Activated naive CD4-positive, alpha-beta T cell treated with anti-CD3 and anti-CD28 coated beads, Interleukin-2, amount 50 U/mL, for 72 hours (primary cell): ENCODE measurements at places on chromosomes 2 and 18. TPM values are rescaled to one million over a fixed set of nuclear protein-coding genes. Genes with fewer than 3 reads are reported as not detected.

GRCh38 chr2:43020990-43021669 lies 205.3 kb downstream of the ZFP36L2 start:
- no peak for DNase-seq

DNA sequence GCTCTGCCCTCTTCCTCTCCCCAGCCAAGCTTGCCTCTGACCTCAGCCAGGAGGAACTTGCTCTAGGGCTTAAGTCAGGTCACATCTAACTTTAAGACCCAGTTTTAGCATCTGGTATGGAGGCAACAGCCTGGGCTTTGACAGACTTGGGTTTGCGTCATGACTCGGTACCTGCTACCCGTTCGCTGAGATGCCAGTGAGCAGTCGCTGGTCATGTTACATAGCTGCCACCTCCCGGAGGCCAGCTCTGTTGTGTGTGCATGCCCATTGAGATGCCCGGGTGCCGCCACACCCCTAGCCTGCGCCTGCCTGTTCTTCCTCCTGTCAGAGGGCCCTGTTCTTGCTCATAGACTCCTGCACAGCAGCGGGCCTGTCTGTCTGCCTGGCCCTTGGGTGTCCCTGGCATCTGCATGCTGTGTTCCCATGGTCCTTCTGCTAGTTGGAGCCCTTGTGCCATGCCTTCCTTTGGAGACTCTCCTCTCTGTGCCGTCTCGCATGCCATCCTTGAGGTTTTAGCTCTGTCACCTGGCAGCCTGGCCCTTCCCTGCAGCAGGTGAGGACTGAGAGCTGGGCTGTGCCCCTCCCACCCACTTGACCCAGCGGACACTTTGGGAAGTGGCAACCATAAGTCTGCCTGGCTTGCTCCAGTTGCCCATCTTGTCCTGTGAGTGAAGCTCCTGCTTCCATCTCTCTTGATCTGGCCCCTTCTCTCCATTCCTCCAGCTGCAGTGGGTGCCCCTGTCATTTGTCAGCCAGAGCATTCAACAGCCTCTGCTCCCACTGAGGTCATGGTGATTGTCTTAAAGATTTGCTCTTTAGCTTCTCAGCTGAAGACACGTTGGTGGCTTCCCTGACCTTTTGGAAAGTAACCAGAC lies 24.9 kb downstream of the ASAP2 start:
- DNase-seq, result no peak

- no peak for DNase-seq
Measured at GRCh38 chr18:36895606-36896005, 66.7 kb downstream of the KIAA1328 start.

DNA sequence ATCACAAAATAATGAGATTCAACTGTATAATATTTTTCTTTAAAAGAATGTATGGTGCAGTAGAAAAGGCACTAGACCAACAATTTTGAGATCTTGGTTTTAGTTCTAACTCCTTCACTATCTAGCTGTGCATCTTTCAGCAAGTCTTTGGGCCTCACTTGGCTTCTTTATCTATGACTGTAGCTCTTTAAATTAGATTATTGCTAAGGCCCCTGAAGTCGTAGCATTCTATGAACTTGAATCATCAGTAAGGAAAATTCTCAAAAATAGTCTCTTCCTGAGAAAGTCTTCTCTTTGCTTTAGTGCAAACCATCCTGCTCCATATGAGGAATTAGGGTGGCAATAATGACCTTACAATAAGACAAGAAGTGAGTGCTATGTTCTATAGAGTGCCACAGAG lies 140.4 kb downstream of the FTCDNL1 start:
- no peak for DNase-seq

The ATOH8 gene
- total RNA-seq, result not detected

The LONRF2 gene
- total RNA-seq, result not detected
